ENCODE measurements at places on chromosomes 5 and 9.

DNA sequence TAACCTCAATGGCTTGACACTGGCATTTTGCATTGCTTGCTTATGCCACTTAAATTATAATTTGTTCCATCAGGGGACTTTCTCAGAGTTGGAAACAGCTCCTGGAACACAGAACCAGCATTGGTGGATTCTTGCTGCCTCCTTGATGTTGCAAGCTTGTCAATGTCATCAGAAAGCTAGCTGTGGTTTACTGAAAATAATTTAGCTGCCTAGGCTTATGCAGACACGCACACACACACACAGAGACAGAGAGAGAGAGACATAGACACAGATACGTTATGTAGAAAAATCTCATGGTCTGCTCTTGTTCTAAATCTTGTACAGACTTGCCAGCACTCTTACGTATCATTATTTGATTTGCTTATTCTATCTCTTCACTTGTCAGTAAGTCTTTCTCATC lies 78.0 kb downstream of the HMHB1 start:
- no peak for DNase-seq

- DNase-seq, result no peak
Measured at GRCh38 chr9:133513214-133514100, 11.3 kb downstream of the MYMK start.

DNA sequence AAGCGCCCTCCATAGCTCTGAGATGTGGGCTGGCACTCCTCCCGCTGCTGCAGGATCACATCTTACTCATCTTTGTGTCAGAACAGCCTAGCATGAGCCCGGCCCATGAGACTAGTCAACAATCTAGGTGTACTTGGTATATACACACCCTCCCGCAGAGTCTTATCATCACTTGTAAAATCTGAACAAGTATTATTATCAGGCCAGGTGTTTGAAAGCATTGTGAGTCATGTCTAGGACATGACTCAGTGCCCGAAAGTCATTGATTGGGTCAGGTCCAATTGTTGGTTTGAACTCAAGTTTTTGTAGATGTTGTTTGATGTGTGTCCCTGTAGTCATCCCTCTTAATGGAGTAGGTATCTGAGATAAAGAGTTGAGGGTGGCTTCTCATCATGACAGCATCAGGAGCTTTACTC lies 108.7 kb downstream of the CFAP90 start:
- no peak for DNase-seq

GRCh38 chr5:159003045-159004030 lies 96.4 kb downstream of the EBF1 start:
- DNase-seq, result no peak

DNA sequence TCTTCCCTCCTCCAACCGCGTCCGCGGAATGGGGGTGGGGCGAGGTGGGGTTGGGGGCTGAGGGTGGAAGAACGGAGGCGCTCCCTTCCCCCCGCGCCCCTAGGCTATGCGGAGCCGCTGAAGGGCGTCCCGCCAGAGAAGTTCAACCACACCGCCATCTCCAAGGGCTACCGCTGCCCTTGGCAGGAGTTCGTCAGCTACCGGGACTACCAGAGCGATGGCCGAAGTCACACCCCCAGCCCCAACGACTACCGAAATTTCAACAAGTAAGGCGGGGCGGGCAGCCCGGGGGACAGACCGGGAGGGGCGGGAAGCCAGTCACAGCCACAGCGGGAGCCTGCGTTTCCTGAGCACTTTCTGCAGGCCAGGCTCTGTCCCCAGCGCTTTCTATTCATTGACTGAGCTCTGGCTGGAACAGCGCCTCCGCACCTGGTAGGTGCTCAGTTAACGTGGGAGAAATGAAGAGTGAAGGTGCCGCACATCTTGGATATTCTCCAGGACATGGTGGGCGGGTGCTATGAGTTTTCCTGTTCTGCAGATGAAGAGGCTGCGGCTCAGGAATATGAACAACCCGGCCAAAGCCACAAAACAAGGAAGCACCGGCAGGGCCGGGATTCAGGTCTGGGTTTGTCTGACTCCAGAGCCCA lies 11.3 kb downstream of the MYOZ3 start:
- DNase-seq, result no peak

GRCh38 chr5:38046103-38046502 lies 206.3 kb upstream of the GDNF start:
- no peak for DNase-seq

DNA sequence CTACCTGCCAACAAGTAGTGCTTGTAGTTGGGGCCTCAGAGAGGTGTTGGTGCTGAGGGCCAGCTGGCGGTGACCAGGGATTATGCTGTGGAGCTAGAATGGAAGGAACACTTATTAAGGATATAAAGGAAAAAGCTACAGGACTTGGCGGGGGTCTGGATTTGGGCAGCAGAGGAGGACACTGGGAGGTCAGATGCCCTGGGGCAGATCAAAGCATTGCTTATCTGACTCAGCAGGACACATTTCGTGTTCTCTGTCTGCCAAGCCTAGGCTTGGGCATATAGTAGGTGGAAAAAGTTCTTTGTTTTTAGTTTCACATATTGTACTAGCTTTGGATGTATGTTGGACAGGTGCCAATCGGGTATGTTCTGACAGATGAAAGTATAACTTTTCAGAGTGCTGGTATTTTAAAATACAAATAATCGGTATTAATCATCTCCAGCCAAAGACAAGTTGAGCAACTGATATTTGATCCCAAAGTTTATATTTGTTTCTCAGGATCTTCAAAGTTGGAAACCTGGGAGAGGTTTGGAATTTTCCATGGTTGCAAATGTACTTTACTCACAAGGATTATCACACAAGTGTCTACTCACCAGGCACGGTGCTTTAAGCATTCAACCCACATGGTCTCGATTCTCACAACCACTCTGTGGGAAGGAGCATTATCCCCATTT lies 69.4 kb downstream of the IQGAP2 start:
- no peak for DNase-seq

- DNase-seq, result no peak
Measured at GRCh38 chr5:72841756-72842535, 25.5 kb downstream of the TNPO1 start.

GRCh38 chr9:105219291-105219805 lies 25.1 kb upstream of the SLC44A1 start:
- no peak for DNase-seq

DNA sequence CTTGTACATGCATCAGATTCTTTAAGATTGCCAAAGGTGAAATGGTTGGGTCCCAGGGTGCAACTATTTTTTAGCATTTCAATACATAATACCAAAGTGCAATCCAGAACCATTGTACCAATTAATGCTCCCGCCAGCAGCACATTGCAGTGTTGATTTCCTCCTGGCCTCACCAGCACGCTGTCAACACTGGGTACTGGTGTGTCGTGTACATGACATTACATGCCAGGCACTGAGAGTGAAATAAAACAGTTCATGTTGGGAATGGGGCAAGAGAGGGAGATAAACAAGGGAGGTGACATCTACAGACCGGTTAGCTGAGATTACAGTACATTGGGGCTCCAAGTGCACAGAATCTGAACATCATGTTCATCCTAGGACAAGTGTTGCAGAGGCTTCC lies 37.8 kb downstream of the HMGCS1 start:
- DNase-seq, result no peak

GRCh38 chr5:26329562-26330189 lies 708.7 kb downstream of the CDH9 start:
- DNase-seq, result no peak

- no peak for DNase-seq
Measured at GRCh38 chr9:24144796-24145195, 318.8 kb upstream of the ELAVL2 start.

DNA sequence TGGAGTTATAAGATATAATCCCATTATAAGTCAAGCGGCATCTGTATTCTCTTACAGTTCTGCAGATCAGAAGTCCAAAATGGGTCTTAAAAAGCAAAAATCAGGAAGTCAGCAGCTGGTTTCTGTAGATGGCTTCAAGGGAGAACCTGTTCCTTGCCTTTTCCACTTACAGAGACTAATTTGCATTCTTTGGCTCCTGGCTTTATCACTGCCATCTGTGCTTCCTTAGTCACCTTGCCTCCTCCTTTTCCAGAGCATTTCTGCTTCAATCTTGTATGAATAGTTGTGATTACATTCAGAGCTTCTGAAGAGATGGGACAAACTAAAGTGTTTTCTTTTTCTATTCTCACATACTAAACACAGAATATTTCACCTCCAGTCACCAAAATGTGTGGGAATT lies 647.3 kb upstream of the GRAMD2B start:
- DNase-seq, result no peak

DNA sequence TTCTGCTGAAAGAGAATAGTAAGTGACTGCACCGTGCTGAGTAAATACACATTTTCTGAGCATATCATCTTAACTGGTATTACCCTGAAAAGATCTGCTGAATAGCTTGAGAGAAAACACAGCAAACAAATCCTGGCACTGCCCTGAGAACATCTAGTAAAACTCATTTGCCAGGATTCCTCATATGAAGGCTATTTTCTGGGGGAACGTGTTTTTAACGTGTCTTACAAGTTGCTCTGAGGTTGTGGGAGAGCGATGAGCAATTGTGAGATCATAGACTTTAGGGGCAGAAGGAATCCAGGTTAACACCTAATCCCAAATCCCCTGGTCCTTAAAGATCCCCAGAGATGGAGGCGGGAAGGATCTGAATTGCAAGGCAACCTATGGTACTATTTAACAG lies 331.9 kb upstream of the RFX3 start:
- peak; percentile 40 for DNase-seq

- DNase-seq, result no peak
Measured at GRCh38 chr5:143004361-143005145, 234.4 kb downstream of the ARHGAP26 start.

DNA sequence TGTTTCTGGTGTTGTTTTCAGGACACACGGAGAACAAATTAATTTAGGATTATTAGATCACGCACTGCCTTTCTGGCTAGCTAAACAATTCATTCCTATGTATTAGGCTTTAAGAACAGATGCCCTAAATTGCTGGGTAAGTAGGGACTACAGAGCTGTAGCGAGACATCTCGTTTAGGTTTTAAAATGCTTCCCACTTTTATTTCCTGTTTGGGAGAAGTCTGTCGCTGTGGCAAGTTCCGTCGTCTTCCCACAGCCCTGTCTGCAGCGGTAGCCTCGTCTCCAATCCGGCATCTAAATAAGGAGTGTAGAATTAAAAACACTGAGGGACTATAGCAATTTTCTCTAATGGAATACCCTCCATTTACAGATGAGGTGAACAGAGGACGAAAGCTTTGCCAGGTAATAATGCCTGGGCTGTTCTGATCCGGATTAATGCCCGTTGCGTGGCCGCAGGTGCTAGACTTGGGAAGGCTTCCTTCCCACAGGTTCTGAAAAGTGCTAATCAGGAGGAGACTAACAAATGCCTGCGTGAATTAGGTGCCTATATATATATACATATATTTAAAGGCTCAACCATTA lies 1.3 kb upstream of the TRIM36 start:
- DNase-seq, result no peak

GRCh38 chr9:135908093-135908753 lies 877 bp upstream of the CAMSAP1 start:
- no peak for DNase-seq

DNA sequence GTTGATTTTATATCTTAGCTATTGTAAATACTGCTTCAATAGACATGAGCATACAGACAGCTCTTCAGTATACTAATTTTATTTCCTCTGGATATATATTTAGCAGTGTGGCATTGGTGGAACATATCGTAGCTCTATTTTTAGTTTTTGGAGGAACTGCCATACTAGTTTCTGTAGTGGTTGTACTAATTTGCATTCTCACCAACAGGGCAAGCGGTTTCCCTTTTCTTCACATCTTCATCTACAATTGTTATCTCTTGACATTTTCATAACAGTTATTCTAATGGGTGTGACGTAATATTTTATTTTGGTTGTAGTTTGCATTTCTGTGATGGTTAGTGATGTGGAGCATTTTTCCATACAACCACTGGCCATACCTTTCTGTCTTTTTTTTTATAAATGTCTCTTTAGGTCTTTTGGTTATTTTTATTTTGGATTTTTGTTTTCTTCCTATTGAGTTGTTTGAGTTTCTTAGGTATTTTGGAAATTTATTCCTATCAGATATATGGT lies 32.5 kb downstream of the TAF11L14 start:
- DNase-seq, result no peak

GRCh38 chr5:10452768-10453331 lies 11.2 kb downstream of the ROPN1L start:
- peak; percentile 71 for DNase-seq

DNA sequence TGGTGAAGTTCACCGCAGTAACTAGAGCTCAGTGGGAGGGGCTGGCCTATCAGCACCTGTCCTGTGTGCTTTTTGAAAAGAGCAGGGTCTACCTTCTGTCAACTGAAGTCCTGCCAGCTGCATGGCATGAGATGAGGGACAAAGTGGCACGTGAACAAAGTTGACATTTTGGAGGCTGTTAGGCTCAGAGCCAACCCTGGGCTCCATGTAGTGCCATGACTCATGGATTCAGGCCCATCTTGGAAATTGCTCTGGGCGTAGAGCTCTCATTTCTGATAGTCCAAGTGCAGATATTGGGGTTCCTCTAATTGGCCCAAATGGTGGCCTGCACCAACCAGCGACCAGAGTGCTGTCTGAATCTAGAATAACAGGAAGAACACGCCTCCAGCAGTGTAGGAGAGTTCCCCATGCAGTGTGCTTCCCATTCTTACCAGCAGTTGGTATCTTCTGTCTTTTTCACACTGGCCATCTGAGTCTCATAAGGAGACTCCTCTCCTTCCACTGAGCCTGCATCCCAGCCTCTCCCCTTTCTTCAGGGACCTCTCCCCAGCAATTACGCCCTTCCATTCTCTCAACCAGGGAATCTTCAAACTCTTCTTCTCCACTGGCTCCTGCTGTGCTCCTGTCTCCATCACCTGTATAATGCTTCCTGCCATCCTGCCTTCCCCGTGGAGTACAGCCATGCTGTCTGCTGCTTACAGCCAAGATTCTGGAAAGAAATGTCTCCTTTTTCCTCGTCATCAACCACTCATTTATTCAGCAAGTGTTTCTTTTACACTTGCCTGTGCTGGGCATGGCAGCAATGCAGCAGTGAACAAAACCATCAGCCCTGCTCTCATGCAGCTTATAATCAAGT lies 30.4 kb downstream of the IRF1 start:
- no peak for DNase-seq

GRCh38 chr5:4295663-4296339 lies 700.2 kb downstream of the IRX1 start:
- DNase-seq, result no peak

DNA sequence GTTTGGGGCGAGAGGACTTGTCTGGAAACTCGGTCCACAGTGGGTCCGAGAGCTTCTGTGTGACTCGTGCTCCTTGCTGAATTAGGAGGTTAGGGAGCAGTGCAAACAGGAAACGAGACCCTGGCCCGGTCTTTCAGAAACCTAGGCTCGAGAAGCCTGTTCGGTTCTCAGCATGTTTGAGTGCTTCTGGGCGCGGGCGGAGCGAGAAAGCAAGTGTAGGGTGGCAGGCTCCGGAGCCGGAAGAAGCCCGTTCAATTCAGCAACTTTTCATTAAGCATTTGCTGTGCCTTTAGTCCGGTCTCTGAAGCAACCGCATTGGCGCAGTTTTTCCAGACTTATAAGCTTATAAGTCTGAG lies 547 bp downstream of the CLTA start:
- DNase-seq, result no peak

- DNase-seq, result no peak
Measured at GRCh38 chr5:27290172-27290571, 251.8 kb upstream of the CDH9 start.
